ENCODE measurements at places on chromosomes 7 and 10.

- no peak for DNase-seq
These were observed 39.0 kb downstream of the ADK start for GRCh38 chr10:74189999-74190421.

DNA sequence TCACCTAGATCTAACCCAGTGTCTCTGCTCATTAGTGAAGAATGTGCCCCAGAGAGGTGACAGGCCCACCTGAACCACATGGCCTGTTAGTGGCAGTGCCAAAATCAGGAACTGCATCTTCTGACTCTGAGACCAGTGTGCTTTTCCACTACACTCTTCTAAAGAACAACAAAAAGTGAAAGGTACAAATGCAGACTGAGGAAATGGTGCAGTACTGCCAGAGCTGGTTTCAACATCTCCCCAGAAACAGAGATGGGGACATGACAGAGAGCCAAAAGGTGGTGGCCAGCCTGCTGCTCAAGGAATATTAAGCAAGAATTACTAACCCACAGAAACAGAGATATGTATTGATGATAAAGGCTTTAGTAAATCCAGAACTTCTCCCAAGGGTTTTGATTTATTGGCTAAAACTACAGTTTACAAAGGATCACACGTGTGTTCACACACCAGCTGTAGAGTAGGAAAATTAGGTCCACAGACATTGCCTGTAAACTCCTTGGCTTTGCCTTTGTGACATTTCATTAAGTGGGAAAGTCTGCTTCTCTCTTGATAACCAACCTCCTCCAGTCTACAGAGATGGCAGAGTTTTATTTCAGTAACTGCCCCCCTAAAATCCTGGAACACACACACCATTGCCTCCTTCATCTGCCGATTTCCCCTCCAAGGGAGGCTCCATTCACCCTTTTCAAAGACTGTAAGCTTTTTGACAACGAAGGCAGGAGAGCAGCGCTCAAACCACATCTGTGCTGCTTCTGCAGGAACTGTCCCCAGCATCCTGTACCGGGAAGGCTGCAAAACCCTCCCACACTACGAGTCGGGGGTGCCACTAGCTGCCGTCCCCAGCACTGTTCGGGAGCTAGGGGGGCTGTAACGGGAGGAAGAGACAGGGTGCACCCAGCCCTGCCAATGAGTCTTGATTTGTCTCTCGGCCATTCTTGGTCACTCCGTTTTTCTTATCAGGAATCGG lies 29.8 kb downstream of the GSDME start:
- no peak for DNase-seq

DNA sequence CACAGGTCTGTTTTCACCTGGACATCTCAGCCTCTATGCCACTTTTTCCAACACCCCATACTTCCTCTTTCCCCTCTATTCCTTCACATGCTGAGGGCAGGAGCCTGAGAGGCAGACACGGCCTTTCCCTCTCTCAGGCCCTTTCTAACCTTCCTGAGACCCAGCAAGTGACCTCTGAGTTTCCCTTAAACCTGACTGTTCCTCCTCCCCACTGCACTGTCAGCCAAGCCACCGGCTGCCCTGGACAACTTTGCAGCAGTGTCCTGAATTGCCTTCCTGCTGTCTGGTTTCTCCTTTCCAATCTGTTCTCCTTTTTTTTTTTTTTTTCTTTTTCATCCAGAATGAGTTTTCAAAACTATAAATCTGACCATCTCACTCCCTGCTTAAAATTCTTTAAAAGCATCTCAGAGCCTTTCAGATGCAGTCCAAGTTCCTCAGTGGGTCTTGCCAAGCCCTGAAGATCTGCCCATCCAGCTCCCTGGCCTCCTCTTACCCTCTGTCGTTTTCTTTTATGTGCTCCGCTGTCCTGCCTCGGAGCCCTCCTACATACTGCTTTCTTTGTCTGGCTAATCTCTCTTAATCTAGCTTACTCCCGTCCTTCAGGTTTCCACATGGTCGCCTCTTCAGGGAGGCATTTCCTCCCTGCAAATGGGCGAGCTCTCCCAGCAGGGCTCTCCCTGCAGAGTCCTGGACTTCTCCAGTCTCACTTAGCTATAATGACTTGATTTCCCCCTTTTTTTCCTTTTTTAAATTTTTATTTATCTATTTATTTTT lies 30.5 kb downstream of the SLC13A4 start:
- no peak for DNase-seq

- no peak for DNase-seq
These were observed 56.2 kb downstream of the ARHGAP22 start for GRCh38 chr10:48548531-48549135.

All from SHP77 (cell line).